ACHN (cell line): ENCODE measurements at places on chromosomes 12 and 14.

DNA sequence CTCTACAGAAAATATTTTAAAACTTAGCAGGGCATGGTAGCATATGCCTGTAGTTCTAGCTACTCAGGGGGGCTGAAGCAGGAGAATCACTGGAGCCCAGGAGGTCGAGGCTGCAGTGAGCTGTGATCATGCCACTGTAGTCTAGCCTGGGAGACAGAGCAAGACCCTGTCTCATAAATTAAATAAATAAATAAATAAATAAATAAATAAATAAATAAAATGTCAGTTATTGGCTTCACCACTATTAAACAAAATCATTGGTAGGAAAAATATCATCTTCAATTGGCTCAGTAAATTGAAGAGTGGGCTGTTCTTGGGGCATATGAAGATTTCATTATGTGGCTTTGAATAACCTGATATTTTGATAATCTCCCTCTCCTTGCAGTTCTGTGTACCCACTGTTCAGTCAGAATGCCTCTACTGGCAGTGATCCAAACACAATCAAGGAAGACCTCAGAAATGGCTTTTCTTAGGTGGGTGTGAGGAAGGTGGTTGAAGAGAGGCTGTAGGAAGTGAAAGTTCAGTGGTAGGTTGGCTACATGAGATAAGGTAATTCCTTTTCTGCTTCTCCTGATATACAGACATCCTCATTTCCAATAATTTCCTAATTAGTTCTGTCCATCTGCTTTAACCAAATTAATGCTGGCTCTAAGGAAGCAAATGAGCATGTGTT is 175.8 kb downstream of the MSRB3 start:
- DNase-seq: no peak

DNA sequence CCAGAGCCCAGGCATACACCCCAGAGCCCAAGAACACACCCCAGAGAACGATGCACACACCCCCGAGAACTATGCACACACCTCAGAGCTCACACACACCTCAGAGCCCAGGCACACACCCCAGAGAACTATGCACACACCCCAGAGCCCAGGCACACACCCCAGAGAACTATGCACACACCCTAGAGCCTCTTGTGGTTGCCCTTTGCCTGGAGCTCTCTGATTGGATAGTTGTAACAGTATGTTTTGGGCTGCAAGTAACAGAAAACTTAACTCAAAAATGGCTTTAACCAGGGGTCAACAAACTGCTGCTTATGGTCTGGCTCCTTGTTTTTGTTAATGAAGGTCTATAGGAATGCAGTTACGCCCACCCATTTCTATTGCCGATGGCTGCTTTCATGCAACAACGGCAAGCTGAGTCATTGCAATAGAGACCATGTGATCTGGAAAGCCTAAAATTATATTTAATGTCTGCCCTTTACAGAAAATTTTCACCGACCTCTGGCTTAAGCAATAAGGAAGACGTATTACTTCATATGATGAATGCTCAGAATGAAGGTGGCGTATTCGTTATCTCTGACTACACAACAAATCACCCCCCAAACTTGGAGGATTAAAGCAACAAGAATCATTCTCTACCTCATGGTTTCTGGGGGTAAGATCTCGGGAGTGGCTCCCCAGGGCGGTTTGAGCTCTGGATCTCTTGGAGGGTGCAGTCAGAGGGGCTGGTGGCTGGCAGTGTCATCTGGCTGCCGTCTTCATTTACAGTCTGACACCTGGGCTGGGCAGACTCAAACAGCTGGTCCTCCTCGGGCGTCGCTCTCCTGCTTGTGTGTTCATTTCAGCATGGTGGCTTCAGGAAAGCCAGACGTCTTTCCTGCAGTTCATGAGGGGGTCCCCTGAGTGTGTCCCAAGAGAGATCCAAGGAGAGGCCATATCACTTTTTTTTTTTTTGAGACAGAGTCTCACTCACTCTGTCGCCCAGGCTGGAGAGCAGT is 66.3 kb upstream of the NCOR2 start:
- DNase-seq: no peak

- DNase-seq: no peak
Observed at GRCh38 chr14:32205984-32206383, 2.9 kb upstream of the RNU6-8 start.

GRCh38 chr12:129109174-129110001 is 256.1 kb downstream of the GLT1D1 start:
- no peak for DNase-seq

- no peak for DNase-seq
Observed at GRCh38 chr12:129687731-129688130, 216.1 kb downstream of the TMEM132D start.

DNA sequence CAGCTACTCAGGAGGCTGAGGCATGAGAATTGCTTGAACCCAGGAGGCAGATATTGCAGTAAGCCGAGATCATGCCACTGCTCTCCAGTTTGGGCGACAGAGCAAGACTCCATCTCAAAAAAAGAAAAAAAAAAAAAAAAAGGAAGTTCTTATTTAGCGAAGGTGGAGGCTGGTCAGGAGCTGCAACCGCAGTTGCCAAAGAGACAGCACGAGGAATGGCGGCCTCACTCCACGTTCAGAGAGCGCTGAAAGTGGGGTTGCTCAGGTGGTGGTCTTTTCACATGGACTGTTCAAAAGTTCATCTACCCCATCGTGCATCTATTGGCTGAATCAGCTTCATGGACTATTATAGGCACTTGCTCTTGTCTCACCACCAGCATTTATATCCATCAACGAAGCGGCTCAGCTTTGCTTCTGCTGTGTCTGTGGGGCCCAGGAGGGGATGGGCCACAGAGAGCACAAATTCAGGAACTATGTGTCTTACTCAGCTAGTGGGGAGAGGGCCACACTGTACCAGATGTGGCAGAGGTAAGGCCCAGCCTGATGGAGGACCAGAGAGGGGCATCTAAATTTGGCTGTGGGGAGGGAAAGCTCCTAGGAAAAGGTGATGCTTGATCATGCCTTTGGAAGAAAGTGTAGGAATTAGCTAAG is 27.3 kb downstream of the SLC25A47 start:
- no peak for DNase-seq
